Hematopoietic multipotent progenitor cell treated with erythropoietin and hydrocortisone succinate and interleukin-3 and kit ligand, for 17 days (in vitro differentiated cells): ENCODE measurements at places on chromosomes 7 and 10.

DNA sequence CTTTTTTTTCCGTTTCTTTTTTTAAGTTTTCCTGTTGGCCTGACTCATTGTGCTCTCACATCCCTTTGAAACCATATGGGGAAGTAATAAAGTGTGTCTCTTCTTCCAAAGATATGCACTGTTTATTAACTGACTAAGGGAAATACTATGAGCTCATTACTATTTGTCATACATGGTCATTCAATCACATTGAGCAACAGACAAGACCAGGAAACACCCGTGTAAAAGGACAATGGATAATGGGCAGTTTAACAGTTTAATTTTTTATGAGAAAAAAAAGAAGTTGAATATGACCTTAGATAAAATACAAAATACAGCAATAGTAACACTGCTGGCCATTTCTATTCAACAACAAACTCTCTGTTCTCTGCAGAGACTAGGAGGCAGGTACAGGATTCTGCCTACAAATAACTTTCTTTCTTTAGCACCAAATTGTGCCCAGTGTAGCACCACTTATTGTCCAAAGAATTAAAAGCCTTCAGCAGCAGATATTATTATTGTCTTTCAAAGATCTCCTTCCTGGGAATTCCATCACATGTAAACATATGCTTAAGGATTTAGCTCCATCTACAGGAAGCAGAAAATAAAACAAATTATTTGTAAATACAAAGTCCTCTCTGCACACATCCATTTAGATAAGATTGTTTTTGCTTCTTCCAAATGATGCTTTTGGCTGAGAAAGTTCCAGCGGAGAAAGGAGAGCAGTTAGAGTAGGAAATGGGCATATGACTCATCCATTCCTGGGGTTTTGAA is 55.0 kb upstream of the AKR1E2 start:
- DNase-seq, result no peak

DNA sequence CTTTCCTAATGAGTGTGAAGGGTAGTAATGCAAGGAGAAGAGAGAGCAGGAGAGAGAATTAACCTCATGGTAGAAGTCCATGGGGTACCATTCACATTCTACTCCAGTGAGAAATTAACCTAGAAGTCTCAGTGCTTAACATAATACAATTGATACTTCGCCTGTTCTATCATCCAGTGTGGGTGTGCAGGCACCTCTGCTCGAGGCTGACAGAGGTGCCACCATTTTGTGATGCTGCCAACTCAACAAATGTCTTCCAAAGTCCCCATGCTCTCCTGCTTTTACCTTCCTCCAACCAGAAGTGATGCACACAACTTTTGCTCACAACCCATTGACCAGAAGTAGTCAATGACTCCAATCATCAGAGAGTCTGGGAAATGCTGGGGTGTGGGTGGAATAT is 118.3 kb upstream of the LAMB4 start:
- no peak for DNase-seq

DNA sequence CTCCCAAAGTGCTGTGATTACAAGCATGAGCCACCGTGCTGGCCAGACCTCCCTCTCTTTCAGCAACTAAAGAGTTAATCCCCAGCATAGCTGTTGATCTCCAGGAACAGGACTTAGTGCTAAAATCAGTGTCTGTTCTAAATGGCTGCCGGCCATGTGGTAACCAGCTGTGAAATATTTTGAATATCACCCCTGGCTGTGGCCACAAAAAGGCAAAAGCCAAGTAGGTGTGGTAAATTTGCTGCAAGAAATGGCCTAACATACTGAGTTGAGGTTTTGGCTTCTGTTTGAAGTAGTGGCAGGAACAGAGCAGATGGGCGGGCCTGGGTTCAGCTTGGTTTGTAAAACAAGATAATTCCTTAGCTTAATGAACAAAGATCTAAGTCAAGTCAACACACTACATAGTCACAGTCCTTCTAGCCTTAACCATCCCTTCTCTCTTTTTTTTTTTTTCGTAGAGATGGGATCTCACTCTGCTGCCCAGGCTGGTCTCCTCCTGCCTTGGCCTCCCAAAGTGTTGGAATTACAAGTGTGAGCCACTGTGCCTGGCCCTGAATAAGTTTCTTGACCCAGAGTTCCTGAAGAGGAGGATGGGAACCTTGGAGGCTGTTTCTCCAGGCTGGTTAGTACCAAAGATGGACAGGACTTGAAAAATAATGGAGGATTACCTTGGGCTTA is 22.7 kb upstream of the AGFG2 start:
- DNase-seq, result peak; percentile 29

DNA sequence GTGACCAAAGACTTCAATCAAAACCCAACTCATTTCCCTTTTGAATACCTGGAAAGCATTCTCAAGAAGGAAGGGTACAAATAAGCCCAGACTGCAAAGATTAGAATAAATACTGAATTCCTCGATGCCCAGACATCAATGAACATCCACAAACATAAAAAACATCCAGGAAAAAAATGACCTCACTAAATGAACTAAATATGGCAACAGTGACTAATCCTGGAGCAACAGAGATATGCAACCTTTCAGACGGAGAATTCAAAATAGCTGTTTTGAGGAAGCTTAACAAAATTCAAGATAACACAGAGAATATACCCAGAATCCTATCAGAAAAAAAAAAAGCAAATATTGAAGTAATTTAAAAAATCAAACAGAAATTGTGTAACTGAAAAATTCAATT is 43.2 kb downstream of the PCLO start:
- DNase-seq, result no peak

DNA sequence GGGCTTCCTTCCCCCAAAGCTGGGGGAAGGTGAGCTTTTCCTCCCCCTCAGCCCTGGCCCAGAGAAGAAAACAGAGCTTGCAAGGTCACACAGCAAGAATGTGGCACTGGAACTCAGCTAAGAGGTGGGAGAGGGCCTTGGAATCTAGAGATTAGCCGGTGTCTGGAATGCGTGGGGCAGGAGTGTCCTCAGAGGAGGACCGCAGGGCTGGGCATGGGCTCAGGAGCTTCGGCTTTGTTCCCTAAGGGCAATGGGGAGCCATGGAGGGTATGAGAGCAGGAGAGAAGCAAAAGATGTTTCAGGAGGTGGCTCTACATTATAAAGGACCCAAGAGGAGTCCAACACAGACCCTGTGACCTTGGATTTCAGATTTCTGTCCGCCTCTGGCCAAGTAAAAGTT is 127.2 kb upstream of the TNRC18 start:
- DNase-seq, result no peak

DNA sequence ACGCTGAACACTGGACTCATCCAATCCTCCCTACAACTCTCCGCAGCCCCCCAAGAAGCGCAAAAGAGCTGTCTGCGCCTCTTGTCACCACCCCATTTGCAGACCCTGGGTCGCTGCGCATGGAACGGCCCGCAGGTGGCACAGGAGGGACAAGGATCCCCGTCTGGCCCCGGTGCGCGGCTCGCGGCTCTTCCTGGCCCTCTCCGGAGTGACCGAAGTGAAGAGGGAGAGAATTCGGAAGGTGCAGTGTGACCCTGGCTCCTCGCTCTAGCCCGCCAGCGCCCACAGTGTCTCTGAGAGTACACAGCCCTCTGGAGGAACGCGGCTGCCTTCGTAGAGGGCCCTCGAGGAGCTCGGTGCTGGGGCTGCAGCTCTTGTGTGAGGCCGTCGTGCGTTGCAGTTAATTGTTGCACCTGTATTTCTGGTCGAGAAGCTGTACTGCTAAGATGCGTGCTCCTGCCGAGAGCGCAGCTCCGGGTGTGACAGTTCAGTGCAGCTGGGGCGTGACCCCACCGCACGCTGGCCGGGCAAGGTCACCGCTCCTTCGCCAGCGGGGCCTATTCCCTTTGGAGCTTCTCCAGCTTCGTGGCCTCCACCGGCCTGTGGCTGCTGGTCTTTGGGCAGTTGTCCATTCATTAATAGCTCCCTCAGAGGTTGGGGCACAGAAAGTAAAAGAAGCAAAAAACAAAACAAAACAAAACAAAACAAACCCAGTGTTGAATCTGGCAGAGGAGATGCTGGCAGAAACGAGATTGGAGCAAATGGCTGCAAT is 119.0 kb downstream of the SEC23IP start:
- DNase-seq, result no peak

DNA sequence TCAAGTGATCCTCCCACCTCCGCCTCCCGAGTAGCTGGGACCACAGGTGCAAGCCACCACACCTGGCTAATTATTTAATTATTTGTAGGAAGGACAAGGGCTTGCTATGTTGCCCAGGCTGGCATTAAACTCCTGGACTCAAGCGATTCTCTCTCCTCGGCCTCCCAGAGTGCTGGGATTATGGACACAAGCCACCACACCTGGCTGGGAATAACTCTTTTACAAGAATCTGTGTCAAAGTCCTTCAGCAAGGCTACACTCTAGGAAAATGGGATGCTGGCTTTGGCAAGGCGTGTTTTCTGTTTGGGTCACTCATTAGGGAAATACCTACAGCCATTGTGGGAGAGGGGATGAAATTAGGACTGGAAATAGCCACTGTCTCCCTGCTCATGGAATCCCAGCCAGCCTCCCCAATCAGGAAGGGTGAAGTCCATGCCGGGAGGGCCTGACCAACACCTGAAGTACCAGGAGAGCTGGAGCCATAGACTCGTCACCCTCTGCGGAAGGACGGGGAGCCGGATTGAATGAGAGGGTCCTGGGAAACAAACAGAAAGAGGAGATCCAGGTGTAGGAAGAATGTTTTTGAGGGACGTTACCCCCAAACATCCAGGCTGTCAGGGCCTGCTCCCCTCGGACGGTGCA is 72.2 kb upstream of the MYL10 start:
- DNase-seq, result no peak

GRCh38 chr10:119830851-119831250 is 41.8 kb downstream of the MCMBP start:
- DNase-seq, result no peak

- no peak for DNase-seq
These were observed 4.9 kb upstream of the GJD4 start for GRCh38 chr10:35600193-35600592.

DNA sequence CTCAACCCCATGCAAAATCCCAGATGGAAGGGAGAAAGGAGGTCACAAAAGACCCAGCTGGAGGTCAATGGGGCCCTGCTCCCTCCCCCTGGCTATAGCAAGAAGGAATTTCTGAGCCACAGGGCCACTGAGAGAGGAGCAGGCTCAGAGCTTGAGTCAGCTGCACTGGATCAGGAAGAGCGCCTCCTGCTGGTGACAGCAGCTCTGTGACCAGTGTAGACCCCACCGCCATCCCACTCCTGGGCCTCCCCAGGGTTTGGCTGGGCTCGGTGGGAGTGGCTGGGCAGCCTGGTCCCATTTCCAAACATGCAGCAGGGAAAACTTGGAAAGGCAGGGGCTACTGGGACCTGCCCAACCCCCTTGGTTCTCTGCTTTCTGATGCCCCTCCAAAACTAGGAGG is 31.5 kb upstream of the PRLHR start:
- DNase-seq, result no peak

- no peak for DNase-seq
These were observed 614.7 kb downstream of the DNAJB6 start for GRCh38 chr7:157951300-157952049.

DNA sequence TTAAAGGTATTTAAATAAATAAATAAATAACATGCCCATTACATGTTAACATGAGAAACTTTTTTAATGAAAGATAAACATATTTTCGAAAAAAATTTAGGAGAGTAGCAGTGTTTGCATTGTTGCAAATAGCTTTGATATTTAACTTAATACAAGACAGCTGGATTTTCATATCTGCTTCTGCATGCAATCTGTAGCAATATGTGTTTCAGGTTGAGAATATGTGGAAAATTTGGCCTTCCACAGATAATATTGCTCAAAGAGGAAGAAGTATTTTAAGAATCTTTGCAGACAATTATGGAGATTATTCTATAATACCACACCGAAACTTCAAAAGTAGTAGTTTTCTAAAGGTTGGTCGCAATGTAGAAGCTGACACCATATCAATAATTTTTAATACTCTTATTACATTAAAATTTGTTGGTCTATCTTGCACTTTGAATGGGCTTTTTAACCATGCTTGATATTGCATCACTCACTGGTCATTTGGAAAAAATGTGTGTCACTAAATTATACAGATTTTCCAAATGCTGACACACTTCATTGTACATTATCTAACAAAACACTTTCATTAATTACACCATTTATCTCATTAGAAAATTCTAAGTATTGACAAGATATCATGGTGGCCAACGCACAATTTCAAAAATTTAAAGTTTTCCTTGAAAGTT is 229.8 kb upstream of the HDAC9 start:
- DNase-seq, result no peak

- no peak for DNase-seq
These were observed 22.1 kb upstream of the SAR1A start for GRCh38 chr10:70192326-70192968.

GRCh38 chr10:46530249-46531186 is 25.9 kb downstream of the GPRIN2 start:
- DNase-seq, result no peak

DNA sequence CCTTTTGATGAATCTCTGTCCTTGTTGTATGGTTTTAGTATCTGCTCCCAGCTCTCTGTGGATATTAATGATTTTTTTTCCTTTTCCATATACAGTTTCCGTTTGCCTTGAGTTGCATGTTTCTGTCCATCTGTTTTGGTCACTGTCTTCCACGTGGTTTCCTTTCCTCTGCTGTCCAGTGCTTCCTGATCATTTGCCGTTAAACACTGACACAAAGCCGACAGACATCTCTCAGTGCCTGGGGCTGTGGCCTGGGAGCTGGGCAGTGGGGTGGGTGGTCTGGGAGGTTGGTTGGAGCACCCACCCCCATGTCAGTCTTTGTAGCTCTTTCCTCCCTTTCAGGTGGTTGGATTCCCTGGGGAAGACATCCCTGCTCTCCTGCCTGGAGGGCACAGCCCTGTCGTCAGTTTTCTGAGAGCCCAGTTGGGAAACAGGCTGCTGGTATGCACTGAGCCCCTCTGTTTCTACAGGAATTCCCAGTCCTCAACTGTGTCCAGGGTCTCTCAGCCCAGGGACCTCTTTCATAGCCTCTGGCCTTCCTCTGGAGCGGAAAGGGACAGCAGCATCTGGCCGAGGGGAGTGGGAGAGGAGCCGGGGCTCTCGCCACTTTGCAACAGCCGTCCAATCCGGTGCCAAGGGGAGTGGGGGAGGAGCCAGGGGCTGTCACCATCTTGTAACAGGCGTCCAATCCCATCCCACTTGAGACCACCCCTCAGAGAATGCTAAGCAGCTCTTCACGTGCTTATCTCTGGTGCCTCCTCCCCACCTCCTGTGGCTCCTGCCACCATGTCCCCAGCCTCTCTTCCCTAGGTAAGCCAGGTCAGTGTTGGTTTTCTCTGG is 26.7 kb upstream of the MKI67 start:
- DNase-seq, result no peak

DNA sequence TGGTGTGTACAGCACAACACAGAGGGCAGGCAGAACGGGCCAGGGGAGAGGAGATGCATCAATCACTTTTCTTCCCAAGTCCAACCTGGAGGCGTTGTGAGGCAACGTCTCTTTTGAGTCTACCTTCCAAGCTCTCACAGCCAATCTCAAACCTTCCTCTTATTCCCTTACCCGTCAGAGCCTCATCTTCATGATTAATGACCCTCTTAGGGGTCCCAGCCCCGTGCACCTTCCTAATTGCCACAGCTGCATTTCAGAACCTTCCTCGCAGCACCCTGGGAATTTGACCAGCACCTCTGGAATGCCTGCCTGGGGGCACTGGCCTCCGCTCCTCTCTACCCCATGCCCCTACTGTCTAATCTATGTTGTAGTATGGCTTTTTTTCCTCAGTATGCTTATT is 169.3 kb upstream of the PRR15 start:
- no peak for DNase-seq
